Cortex of kidney (tissue), 1 donor: ENCODE measurements at places on chromosomes 7 and 10.

GRCh38 chr7:11415101-11415500 is 416.9 kb downstream of the THSD7A start:
- DNase-seq, result no peak

DNA sequence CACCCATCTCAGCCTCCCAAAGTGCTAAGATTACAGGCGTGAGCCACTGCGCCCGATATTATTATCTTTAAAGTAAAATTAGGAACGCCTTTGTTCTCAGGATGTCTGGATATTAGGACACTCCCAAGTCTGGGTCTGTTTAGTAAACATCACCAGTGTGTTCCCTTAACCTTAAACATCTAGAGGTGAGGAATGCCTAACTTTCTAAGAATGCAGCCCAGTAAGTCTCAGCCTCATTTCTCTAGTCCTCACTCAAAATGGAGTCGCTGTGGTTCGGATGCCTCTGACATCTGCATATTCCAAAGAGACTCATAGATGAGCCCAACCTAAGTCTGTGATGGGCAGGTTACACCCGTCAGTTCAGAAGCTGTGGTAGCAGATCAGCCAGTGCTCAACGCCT is 4.3 kb upstream of the INSYN2A start:
- no peak for DNase-seq

- no peak for DNase-seq
Measured at GRCh38 chr10:131230641-131231322, 80.7 kb downstream of the TCERG1L start.

- no peak for DNase-seq
Measured at GRCh38 chr7:115634633-115635032, 395.9 kb downstream of the TFEC start.

DNA sequence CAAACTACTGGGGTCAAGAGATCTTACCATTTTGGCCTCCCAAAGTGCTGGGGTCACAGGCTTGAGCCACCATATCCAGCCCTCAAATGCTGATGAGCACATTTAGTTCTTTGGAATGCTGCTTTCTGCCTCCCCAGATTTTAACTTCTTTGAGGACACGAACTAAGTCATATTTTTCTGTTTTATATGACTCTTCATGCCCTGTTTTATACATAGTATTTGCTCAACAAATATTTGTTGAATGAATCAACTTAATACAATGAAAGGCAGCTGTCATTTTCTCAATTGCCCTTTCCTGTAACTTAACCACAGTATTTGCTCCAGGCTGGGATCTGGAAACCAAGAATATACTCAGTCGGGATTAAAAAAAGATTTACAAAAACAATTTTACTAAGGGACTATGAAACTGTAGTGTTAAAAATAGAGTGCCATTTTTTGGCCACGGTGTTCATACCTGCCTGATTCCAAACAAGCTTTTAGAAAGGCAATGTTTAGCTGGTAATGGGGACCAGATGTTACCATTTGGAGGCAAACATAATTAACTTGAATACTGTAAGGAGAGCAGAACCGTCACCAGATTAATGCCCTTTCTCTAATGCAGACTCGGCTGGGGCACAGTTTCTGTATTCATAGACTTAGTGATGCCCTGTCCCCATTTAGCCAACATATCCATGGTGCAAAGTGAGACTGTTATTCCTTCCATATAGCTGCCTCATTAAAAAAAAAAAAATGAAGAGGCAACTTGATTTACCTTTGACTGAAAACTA is 117.6 kb downstream of the NRP1 start:
- no peak for DNase-seq

DNA sequence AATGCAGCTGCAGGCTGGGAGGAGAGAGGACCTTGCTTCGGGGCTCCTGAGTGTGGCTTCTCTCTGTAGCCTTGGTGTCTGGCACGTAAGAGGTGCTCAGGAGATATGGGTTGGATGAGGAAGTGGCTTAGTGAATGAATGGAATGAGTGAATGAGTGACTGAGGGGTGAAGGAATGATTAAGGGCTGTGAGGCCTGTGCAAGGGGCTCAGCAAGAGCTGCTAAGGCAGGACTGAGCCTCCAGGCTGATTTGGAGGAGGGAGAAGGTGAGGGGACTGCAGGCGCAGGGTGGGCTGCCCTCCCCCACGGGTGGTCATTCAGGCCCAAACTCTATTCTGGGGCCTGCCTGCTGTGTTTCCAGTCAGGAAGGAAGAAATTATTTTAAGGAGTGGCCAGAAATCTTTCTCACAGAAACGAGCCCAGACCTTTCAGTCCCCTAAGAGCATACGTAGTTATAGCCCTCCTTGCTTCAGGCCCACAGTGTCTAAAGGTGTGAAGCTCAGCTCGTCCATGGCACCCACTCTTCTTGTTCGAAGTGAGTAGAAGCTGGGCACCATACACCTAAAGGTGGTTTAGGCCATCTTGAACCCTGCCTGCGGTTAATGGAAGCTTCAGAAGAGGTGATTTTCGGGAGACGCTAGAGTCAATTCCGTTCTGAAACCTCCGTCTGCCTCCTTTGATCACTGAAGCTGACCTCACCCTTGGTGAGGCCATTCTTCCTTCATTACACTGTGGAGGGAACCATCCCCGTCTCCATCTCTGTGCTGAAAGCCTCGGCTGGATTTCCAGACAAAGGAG is 49.5 kb upstream of the SAMD8 start:
- no peak for DNase-seq

DNA sequence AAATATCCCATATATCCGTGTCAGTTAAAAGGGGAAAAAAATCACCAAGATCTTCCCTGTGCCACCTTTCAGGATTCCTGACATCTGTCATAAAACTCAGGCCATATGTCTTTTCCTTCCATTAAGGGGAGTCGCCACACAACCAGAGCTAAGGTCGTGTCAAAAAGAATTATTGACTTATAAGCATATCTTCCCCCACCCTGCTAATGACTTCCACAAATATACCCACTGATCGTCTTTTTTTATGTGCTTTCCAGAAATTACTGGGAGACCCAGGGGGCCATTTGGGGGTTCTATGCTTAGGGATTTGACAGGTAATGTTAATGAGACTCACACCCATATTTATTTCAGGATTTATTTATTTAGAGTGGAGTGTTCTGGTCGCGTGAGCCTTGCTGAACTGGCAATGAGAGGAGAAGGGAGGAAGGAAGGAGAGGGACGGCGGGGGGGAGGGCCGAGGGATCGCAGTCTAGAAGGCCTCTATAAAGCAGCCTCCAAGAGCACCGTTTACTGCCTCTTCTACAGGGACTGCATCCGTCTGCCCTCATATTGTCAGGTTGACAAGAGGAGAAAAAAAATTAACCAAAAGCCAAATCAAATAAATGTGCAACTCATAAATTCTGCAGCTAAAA is 135.7 kb upstream of the MGMT start:
- DNase-seq, result no peak

GRCh38 chr7:44145479-44145968 is 4.4 kb upstream of the MYL7 start:
- no peak for DNase-seq

- DNase-seq, result no peak
Measured at GRCh38 chr10:51773681-51774080, 74.3 kb upstream of the CSTF2T start.

DNA sequence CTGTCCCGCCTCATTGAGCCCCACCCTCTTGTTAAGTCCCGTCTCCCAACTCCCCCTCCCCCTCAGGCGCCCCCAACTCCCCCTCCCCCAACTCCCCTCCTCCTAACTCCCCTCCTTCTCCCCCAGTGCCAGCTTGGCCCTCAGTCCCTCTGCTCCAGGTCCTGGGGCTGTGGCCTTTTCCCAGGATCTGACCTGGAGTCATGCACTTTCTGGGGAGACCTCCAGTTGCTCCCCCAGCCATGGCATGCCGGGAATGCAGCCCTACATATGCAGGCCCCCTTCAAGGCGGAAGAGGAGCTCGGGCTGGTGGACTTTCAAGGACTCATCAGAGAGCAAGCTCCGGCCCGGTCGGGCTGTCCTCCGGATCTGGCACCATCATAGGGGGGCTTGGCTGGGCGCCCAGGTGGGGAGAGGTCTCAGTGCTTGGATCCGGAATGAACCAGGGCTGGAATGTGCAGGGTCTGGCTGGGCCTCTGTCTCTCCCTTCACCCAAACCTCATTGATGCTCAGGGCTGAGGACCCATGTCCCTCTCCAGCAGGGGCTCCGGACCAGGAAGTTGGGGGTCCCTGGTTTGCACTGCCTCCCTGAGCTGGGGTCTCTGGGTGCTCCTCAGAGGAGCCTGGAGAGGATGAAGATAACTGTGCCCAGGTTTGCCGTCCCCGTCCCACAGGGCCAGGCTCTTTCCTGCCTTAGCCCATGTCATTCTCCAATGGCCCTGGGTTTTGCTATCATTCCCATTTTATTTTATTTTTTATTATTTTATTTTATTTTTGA is 41.1 kb downstream of the TMEM270 start:
- DNase-seq, result no peak

DNA sequence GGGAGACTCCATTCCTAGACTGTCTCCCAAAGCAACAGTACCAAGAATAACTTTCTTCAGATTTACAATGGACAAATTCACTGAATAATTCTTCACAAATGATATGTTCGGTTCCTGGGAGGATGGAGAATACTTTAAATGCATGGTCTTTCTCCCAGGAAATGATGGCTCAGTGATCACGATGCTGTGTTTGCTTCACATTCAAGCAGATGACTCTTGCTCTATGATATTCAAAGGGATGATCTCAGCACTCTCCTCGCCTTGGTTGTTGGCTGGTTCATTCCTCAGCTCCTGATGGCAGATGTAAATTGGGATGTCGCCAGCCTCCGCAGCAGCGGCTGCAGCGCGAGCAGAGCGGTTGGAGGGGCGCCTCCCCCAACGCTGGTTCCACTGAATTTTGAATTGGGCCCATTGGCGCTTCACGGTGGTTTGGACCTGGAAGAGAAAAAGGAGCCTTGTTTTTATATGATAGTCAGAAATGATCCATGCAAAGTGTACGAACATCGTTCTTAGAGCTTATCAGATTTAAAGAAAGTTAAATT is 148.3 kb downstream of the CALCR start:
- no peak for DNase-seq

DNA sequence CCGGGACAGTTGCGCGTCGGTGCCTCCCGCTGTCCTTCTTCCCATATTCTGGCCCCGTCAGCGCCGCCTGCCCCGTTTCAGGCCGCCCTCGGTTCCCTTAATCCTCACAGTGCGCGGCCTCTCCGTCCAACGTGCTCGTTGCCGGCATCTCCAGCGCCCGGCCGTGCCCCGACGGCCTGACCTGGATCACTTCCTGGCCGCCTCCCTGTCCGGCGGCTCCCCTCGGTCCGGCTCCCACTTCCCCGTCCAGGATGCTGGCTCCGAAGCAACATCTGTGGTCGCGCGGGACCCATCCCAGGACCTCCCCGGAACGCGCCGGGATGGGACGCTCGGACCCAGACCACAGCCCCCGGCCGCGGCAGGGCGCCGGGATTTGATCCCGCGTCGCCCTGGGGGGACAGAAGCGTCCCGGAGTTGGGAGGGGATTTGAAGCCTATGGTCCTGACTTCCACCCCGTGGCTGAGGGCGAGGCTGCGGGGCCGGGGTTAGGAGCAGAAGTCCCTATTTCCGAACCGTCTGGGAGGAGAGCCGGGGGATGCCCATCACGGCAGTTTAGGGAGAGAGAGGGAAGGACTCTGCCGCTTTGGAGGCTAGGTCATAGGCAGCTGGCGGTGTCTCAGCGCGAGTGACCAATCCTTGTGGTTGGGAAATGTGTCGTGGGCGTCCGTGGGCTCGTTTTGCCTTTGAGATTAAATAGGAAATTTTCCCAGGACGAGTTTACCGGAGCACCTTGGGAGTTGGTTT is 53.8 kb downstream of the KCTD7 start:
- no peak for DNase-seq

DNA sequence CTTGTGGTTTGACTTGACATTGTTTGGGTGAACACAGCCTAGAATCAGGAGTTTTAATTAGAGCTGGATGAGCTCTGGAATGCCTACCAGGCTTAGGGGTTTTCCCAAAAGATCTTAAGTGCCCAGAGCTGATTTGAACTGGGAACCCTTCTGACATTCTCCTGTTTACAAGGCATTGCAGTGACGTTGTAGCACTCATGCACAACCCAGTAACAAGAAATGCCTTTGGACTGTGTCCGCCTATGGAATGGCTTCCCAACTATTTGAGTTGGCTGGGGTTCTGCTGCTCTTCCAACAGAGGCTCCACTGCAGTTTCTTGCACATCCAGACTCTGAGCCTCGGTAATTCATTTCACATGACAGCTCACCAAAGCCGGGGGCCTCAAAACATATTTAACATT is 76.7 kb upstream of the MKX start:
- DNase-seq, result no peak

- no peak for DNase-seq
Measured at GRCh38 chr7:2688409-2689342, 674 bp downstream of the AMZ1 start.

GRCh38 chr7:70923181-70923845 is 208.6 kb upstream of the GALNT17 start:
- no peak for DNase-seq

DNA sequence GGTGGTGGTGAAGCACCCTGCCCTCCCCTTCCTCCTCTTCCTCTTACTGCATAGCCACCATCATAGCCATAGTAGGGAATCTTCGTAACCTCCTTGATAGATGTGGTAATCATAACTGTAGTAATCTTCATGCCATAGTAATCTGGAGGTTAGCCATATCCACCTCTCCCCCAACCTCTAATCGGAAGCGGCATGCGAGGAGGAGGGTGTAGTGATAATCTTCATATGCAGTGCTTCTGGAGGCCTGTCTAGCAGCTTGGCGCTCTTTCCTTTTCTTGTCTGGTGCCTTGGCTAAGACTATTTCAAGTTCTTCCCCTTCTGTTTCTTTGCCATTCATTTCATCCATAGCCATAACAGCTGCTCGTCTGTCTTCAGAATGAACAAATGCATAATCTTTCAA is 90.9 kb downstream of the MLLT10 start:
- DNase-seq, result no peak

- no peak for DNase-seq
Measured at GRCh38 chr7:46283852-46284251, 362.8 kb upstream of the IGFBP3 start.

GRCh38 chr10:123154711-123155505 is 706 bp downstream of the BUB3 start:
- no peak for DNase-seq
